ENCODE measurements at places on chromosomes 11 and 22.

DNA sequence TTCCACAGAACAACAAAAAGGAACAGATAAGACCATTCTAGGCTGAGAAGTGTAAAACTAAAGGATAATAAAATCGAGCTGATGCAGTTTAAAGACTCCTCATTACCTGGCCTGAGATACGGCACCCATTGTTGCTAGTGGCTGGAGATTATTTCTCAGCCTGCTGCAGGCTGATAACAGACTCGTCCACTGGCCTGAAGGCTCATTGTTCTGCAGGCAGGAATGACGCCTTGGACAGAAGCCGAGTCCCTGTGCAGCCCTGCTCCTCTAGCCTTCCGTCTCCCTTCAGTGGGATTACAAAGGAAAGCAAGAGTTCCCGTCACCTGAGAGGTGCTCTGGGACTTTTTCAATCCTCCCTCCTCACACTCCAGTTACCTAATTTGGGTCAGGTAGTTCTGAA lies 1065.3 kb downstream of the OPCML start:
- DNase-seq: no peak

- no peak for DNase-seq
These were observed 131.4 kb upstream of the POU2AF2 start for GRCh38 chr11:111114091-111114490.

DNA sequence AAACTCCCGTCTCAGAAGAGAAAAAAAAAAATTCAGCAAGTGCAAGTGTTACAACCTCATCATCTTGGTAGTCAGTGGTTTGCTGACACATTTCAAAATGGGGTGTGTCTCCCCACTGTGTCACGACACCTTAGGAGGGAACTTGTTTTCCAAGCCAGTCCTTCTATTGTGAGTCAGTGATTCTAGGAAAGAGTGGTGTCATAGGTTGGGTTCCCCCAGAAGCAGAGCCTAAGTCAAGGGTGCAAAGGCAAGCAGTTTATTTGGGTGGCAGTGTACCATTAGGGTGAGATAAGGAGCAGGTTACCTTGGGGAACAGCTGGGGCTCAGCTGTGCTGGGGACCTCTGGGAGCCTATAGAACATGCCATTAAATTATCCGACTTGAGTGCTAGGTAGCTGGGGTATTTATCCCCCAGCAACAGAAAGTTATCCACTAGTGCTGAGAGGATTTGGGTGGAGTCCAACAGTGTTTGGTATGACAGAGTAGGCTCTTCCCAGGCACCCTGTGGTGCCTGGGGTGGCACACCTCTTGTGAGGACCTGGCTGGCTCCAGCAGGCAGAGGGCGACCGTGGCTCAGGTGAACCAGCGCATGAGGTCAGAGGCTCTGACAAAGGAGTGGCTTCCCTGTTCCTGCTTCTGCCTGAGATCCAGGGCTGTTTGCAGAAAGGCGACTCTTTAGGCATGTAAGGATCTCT lies 41.7 kb downstream of the KIAA1671 start:
- no peak for DNase-seq

- DNase-seq: no peak
These were observed 32.0 kb downstream of the GUCY1A2 start for GRCh38 chr11:106986261-106986660.

- no peak for DNase-seq
These were observed 21.4 kb upstream of the CRTAM start for GRCh38 chr11:122816761-122817520.

DNA sequence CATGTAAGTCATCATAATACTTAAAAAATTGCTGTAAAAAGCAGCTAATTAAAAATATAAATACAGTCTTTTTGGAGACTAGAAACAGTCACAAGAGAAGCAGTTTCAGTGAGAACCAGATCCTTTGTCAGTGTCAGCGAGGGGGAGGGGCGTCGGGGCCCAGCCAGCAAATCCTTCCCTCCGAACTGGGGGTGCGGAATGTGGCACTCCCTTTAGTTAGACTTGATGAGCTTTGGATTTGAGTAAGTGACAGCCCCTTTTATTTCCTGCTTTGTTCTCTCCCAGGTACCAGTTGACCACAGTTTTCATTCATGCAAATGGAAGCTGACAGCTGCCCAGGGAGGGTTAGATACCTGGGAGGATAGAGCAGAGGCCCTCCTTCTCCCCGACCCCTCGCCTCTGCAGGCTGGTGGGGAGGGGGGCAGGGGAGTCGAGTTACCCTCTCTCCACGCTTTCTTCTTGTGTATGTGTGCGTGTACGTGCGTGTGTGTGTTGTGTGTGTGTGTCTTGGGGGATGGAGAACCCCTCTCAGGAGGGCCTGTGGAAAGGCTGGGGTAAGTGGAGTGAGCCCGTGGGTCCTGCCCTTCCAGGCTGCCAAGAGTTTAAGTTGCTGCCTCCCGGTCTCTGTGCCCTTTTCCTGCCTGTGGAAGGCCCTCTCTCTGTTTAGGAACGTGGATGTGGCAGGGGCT lies 38.3 kb downstream of the PTPRJ start:
- DNase-seq: no peak

Data from KG1 (cell line).